ENCODE measurements at places on chromosomes 5 and 9.

DNA sequence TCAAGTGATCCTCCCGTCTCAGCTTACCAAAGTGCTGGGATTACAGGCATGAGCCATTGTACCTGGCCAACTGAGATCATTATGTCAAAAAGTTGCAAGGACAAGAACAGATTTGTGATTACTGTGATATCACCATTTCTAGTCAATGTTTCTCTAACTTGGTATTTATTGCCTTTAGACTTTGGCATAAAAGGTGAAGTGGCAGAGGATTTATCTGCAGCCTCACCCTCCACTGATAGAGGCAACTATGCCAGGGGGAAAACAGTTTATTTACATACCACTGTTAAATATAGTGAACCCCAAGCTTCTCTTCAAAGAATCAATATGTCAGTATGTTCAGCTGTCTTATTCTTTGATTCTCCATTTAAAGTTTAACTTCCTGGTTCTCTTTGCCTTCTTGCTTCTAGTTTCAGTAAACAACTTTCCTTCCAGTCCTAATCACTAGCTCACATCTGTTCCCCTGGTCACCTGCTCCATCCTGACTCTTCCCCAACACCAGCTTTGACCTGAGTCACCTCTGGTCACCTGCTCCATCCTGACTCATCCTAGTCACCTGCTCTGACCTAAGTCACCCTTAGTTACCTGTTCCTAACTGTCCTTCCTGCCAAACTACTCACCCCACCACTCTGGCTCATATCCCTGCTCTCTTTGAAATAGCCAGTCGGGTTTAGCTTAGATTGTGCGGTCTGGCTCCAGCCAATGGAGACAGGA lies 29.9 kb downstream of the SEMA6A start:
- DNase-seq, result no peak

DNA sequence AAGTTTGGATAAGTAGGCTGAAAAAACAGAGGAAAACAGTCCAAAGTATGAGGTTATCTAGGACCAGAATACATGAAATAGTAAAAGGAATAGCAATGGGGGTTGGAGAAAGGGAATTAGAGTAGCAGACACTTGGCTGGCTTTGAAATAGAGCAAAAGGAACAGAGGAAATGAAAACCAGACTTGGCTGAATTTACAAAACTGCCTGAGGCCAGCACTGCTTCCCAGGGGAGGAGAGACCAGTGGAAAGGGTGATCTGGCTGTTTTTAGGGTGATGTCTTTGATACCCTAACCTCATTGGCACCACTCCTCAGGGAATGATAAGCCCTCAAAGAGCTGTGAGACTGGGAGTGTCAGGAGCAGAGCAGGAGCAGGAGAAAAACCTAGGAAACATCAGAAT lies 413.4 kb upstream of the SLC30A5 start:
- no peak for DNase-seq

DNA sequence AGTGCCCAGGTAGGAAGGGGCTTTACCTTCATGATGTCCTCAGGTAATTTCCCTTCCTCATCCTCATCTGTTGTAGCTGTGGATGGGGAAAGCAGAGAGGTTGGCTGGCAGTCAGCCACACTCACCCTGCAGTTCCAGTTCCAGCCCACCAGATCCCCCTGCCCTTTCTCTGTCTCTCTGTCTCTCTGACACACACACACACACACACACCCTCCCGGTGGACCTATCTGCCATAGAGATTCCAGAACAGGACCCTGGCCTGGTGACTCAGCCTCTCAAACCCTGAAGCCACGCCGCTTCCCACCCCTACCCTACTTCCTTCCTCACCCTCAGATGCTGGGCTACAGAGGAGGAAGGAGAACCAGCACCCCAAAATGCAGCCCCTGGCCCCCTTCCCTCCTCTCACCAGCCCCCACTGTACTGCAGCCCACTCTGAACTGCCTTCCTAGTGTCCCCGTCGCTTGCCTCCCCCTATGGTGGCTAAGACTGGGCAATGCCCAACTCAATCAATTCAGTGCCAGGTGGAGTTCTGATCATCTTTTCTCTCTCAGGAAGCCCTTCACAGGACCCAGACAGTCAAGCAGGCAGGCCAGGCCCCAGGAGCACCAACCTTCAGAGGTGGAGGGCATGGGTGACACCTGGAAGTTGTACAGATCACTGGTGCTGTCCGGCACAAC lies 4.8 kb downstream of the IRF1 start:
- no peak for DNase-seq

DNA sequence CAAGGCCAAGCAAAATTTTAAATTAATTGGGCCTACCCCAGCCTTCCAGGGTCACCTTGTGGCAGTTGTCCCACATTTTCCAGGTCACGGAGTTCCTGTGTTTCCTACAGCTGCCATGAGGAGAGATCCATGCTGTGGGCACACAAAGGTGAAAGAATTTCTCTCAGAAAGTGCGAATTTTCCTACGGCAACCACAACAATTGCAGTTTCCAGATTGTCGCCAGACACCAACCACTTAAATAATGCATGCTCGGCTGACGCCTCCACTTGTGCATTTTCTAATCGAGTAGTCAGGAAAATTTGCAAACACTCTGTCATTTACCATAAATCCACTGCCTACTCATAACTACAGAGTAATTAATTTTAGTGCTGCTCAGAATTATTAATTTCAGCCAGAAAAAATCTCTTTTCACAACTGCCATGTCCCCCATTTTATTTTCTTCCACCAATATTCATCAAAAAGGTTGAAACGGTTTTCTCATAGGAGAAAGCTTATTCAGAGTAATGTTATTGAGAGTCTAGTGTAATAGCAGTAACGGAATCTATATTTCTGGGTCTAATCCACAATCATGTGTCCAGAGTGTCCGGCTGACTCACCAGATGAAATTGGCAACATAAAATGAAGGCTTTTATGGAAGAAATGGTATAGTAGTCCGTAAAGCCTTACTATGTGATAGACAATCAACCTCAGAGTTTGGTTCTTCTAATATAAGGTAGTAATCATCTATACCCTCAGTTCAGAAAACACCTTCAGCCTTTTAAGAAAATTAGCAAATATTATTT lies 389.8 kb downstream of the NR2F1-AS1 start:
- no peak for DNase-seq

- DNase-seq, result no peak
These were observed 135.2 kb downstream of the GNA14 start for GRCh38 chr9:77512876-77513275.

GRCh38 chr9:102185962-102186361 lies 447.5 kb upstream of the GRIN3A start:
- DNase-seq, result no peak

GRCh38 chr5:116343961-116344360 lies 230.7 kb downstream of the SEMA6A start:
- no peak for DNase-seq

- no peak for DNase-seq
These were observed 90.6 kb downstream of the LMX1B start for GRCh38 chr9:126704157-126704891.

DNA sequence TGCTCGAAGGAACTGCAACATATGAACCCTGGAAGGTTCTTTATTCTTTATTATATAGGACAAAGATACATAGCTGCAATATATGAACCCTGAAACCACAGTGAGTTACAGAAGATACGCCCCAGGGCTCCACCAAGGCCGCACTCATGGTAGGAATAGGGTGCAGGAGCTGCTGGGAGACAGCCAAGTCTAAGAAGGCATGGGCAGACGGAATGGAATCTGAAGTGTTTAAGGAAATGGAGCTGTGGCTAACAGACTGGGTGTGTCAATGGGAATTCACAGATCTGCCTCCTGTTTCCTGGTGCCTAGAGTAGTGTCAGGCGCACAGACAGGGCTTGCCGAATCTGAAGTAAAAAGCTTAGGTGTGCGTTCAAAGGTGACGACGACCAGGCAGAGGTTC lies 286.4 kb downstream of the DENND1A start:
- DNase-seq, result no peak

GRCh38 chr9:125646621-125647100 lies 60.3 kb downstream of the MAPKAP1 start:
- no peak for DNase-seq

- no peak for DNase-seq
These were observed 349.3 kb downstream of the ADAMTS6 start for GRCh38 chr5:65132386-65132785.

DNA sequence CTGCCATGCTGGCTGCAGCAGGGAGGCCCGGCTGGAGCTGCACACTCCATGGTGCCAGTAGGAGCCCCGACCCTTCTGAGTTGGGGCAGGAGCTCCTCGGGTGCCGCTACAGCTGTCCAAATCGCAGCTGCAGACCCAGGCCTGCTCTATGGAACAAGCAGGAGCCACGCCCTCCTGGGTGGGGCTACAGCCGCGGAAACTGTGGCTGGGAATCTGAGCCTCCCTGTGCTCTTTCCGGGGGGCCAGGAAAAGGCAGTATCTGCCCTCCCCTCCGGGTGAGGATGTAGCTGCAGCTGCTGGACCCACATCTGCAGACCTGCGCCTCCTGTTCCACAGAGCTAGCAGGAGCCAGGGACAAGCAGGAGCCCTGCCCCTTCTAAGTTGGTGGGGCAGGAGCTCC lies 278.9 kb upstream of the ACTBL2 start:
- no peak for DNase-seq
